ENCODE measurements at places on chromosomes 12 and 14.

DNA sequence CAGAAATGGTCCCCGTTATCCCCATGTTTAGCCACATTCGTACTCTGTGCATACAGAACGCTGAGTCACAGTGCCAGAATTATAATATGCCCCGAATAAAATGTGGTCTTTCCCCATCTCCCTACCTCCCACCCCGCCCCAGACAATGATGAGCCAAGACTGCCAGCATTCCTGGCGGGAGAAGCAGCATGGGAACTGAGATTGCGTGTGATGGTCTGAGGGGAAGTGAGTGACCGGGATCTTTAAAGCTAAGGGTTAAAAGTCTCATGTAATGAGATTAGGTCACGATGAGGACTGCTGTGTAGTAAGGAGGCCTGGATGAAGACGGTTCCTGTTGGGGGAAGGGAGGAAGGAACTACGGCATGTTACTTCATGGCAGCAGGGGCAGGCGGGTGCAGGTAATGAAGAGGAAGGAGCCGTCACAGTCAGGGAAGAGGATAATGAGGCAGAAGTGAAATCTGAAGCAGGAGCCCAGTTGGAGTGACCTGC lies 243.3 kb upstream of the FKBP4 start:
- no peak for ATAC-seq

DNA sequence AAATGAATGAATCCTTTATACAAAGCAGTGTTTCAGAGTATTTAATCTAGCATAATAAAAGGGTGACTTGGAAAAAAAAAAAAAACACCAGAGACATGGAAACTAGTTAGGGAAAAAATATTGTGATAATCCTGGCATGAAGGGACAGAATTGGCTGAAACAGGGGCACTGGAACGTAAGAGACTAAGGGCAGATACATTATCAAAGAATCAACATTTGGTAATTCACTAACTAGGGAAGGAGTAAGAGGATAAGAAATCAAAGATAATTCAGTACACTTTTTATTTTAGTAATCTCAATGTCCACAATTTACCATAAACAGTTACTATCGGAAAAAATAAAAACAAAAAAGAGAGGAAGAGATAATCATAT lies 18.2 kb downstream of the PYM1 start:
- ATAC-seq, result no peak

- ATAC-seq, result no peak
Observed at GRCh38 chr12:57296291-57296690, 45.3 kb upstream of the STAC3 start.

DNA sequence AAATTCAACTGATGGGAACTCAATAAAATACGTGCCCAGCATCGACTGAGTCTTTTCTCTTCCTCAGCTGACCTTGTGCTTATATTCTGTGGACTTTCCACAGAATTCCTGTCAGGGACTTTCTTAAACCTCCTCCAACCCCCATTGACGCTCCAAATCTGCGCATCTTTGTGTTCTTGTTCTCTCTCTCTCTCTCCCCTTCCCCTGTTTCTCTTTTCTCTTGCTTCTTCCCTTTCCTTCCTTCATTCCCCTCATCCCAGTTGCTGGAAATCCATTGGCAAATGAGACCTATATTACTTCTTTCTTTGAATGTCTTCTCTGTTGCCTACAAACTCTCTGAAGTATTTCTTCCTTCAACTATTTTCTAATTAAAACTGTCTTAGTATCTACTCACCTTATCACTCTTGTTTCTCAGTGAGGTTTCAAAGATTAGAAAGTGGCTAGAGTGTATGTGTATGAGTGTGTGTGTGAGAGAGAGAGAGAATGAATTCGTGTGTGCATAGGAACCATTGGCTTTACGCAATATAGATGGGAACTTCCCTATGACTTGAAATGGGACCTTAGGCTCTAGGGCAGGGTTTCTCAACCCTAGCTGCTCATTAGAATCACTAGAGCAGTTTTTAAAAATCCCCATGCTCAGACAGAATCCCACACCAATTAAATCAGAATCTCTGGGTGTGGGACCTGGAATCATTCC lies 41.8 kb upstream of the DHRS7 start:
- no peak for ATAC-seq

- no peak for ATAC-seq
Observed at GRCh38 chr12:1421091-1421846, 173.1 kb downstream of the FBXL14 start.

- ATAC-seq, result no peak
Observed at GRCh38 chr12:9123781-9124382, 8.2 kb upstream of the A2M start.

DNA sequence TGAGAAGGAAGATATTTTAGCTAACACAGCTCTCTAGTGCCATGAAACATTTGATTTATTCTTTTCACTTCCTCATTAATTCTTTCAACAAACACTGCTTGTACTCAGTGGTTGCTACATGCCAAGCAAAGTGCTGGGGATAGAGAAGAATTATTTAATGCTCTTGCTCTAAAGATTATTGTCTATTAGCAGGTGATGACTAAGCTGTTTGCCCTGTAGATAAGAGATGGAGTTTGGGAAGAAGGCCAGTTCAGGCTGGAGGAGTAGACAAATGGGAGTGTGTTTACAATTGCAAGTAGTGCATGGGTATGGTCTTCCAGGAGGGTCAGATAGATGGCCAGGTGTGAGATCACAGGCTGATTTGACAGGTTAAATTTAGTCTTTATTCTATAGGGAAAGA lies 99.8 kb upstream of the SEL1L start:
- no peak for ATAC-seq

DNA sequence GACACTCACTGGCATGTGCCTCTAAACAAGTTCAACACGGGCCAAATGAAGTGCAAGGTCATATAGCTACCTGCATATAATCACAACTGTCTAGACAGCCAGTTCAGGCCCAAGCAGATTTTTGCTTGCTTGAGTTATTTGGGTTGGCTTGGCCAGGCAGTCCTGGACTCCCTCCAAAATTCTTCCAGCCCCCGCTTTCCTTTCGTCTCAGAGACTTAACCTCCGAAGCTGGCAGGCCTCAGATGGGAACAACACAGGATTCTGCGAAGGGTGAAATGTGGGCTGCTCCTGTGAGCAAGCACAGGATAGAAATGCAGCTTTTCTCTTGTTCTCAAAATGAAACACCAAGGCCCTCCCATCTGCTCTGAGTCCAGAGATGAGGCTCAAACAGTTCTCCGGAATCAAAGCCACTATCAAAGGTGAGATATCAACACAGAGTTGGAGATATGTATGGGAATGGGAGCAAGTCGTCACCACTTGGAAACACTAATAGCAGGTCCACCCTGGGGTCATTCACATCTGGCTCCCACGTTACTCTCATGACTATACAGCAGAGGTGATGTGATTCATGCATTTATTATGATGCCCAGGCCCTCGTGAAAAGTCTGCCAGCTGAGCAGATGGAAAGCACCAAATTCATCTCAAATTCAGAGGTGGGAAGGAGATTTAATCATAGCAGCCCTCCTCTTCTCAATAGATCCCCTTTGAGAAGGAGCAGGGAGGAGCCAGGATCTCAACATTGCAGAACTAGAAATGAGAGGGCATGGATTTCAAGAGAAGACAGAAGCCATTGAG lies 389.8 kb downstream of the NUAK1 start:
- peak; percentile 34 for ATAC-seq

GRCh38 chr12:56676851-56677580 lies 11.1 kb downstream of the PTGES3 start:
- ATAC-seq, result no peak
